ENCODE measurements at places on chromosomes 7 and 10. TPM values are rescaled to one million over a fixed set of nuclear protein-coding genes. Genes with fewer than 3 reads are reported as not detected.

DNA sequence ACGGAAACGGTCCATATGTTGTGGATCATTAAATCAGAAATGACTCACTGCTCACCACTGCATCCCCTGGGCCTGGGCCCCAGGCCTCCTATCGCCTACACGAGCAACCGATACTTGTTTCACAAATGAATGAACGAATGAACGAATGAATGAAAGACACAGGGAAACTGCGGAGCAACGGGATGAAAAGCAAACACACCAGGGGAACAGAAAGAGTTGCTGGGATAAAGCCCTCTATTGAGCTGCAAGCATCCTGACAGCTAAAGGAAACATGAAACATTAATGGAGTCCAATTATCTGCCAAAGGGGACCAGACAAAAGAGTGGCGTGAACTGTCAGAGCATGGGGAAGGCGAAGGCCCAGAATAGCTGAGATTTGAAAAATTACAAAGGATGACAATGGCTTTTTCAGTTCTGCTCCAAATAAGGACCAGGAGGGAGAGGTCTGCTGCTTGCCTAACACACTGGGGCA is 92.1 kb downstream of the GRB10 start:
- no peak for DNase-seq

DNA sequence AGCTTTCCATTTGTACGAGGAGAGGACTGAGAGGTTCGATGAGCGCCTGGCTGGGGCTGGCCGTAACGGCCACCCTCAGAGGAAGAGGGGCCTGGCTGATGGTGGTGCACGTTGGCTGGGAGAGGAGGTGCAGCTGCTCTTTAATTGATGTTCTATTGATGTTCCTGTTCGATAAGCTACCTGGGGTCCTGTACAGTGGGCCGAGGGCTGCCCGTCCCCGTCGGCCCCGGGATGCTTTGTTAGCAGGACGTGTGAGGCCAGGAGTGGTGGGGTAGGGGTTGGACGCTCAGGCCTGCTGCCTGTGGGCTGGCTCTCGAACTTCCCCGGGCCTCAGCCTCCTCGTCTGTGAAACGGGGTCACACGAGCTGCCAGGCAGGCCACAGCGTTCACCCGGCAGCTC is 25.4 kb downstream of the FAM20C start:
- DNase-seq: no peak

- no peak for DNase-seq
Observed at GRCh38 chr10:82266438-82266837, 391.4 kb downstream of the NRG3 start.

DNA sequence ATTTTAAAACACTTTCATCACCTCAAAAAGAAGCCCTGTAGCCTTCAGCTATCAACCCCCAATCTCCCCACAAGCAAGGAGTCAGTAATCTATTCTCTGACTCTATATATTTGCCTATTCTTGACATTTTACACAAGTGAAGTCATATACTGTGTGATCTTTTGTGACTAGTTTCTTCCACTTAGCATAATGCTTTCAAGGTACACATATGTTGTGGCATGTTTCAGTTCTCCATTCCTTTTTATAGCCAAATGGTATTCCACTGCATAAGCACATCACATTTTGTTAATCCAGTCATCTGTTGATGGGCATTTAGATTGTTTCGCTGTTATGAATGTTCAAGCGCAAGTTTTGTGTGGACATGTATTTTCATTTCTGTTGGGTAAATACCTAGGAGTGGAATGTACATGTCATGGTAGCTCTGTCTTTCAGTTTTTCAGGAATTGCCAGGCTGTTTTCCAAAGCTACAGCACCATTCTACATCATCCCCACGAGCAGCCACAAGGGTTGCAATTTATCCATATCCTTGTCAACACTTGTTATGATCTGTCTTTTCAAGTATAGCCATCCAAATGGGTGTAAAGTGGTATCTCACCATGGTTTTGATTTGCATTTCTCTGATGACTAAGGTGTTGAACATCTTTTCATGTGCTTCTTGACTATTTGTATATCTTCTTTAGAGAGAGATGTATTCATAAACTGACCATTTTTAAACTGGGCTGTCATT is 405.6 kb downstream of the KCNMA1 start:
- DNase-seq: no peak

GRCh38 chr7:69849268-69849667 is 251.0 kb downstream of the AUTS2 start:
- no peak for DNase-seq

DNA sequence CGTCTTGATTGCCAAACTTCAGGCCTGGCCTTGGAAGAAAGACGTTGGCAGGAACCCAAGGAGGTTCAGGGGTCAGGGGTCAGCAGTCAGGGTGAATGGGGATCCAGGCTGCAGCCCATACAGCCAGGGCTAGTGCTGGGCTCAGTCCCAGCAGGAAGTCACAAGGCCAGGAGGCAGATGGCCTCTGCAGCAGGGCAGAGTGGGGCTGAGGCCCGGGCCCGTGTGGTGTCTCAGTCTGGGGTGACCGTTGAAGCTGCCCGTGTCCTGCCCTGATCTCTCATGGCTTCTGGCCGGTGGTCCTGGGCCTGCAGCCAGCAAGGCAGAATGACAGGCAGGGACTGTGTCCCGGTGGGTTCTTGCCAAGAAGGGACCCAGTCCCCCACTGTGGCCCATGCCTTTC is 26.6 kb upstream of the PURB start:
- DNase-seq: no peak

- DNase-seq: no peak
Observed at GRCh38 chr7:77903597-77903996, 105.0 kb downstream of the PHTF2 start.

DNA sequence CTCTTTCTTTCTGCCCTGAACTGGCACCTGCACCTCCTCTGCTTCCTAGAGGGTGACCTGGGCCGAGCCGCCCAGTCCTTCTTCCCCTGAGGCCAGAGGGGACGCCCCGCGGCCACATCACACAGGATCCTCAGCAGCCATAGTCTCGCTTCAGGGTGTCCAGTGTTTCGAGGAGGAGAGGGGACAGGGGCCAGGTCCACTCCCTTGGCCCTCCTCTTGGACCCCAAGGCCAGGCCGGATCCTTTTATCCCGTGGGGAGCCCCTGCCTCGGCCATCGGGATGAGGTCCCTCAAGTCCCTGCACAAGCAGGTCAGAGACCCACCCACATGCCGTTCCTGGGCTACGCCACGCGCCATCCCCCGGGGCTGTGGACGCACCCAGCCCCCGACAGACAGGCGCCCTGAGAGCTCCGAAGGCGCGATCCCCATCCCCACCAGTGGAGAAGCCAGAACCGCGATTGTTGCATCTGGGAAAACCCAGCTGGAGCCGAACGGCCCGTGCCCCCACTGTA is 3.6 kb downstream of the BHLHA15 start:
- no peak for DNase-seq

- DNase-seq: no peak
Observed at GRCh38 chr7:25263337-25263736, 35.1 kb upstream of the NPVF start.

GRCh38 chr10:98330987-98331386 is 63.0 kb upstream of the LOXL4 start:
- DNase-seq: no peak

DNA sequence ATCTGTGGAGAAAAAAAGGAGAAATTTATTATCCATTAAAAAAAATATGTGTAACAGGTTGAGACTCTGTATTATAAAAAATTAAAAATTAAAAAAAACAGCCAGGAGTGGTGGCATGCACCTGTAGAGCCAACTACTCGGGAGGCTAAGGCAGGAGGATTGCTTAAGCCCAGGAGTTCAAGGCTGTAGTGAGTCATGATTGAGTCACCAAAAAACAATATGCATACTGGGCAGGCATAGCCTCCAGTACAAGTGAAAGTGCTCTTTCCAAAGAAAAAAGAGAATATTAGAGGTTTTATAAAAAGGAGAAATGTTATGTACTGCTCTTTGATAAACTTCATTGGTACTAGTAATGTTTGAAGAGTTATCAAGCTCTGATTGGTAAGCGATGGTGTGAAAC is 647.1 kb upstream of the ZWINT start:
- DNase-seq: no peak

GRCh38 chr7:50330254-50330653 is 25.7 kb downstream of the IKZF1 start:
- DNase-seq: no peak

GRCh38 chr10:94500063-94500462 is 45.5 kb upstream of the HELLS start:
- DNase-seq: no peak

DNA sequence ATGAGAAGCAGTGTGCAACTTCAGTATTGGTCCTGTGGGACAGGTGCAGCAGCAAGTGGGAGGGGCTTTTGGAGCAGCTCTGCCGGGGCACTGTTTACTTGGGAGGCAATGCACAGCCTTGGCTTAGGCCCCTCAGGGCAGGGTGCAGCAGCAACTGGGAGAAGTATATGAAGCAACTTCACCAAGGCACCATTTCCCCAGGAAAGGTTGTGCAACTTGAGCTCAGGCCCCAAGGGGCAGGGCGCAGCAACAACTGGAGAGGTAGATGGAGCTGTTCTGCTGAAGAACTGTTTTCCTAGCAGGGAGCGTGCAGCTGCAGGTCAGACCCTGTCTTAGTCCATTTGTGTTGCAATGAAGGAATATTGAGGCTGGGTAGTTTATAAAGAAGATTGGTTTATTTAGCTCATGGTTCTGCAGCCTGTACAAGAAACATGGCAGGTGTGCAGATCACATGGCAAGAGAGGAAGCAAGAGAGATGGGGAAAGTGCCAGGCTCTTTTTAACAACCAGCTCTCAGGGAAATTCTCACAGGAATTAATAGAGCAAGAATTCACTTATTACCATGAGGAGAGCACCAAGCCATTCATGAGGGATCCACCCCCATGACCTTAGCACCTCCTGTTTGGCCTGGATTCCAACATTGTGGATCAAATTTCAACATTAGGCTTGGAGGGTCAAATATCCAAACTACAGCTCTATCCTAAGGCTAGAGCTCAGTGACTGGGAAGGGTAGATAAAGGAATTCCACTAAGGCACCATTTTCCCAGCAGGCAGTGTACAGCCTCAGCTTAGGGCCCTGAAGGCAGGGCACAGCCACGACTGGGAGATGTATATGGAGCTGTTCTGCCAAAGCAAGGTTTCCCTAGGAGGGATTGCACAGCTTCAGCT is 10.9 kb downstream of the GPR141 start:
- DNase-seq: no peak

DNA sequence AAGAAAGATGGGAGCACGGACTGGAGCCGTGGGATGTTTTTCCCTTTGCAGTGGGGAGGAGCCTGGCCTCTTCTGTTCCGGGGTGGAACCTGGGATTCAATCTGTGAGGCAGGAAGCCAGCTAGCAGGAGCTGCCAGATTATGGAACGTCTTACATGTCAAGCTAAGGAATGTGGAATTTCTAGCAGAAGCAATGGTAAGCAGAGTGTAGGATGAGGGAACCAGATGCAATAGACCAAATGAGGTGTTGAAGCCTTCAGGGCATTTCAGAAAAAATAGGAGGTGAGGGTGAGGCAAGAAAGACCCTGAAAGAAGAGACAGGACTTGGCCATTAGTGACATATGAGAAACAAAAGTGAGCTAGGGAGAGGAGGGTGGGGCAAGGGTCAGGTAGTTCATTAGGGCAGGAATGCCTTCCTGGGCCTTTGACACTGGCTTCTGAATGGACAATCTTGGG is 105.5 kb downstream of the CHN2 start:
- DNase-seq: no peak

GRCh38 chr10:67144530-67144929 is 218.7 kb downstream of the LRRTM3 start:
- no peak for DNase-seq

DNA sequence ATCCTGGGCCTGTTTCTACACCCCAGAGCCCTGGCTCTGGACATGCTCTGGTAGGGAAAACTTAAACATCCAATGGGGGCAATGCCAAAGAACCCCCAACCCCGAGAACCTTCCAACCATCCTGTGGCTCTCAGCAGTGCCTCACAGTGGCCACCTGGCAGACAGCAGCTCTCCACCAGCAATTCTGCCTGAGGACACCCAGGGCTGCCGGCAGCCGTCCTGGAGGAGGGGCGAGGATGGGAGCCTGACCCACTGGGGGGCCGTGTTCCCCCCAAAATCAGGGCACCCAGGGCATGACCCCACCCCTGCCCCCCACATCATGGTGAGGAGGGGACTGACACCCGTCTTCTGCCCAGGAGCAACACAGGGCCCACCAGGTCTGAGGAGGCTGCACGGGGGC is 32.7 kb downstream of the DPYSL4 start:
- DNase-seq: no peak

IQCE gene
- polyA plus RNA-seq: 5.4 TPM

KDM7A gene
- polyA plus RNA-seq: 8.4 TPM

TFR2 gene
- 0.90 TPM for polyA plus RNA-seq

GCC1 gene
- 7.8 TPM for polyA plus RNA-seq

PPP1R9A gene
- polyA plus RNA-seq: 27.1 TPM

TLL2 gene
- polyA plus RNA-seq: 2.1 TPM

FKBP6 gene
- 0.23 TPM for polyA plus RNA-seq

NODAL gene
- 0.46 TPM for polyA plus RNA-seq
